Stimulated activated CD8-positive, alpha-beta memory T cell treated with anti-CD3 and anti-CD28 coated beads, Interleukin-15, amount 100 ng/mL, for 4 hours (primary cell): ENCODE measurements at places on chromosomes 2 and 18.

DNA sequence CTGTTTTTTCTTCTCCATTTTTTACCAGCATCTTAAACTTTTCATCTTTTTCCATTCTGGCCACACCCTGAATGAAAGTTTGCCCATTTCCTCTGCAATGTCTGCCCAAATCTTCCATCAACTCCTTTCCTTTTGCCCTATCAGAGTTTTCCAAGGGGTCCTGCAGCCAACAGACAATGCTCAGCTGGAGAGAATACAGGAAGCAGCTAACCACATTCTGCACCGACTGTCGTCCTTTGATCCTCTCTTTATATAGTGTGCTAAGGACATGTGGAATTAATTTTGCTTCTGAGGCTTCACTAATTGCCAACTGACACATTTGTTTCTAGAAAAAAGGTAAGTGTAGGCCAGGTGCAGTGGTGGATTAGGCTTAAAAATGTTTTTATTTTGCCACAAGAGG is 50.5 kb upstream of the DLX2 start:
- DNase-seq, result no peak

DNA sequence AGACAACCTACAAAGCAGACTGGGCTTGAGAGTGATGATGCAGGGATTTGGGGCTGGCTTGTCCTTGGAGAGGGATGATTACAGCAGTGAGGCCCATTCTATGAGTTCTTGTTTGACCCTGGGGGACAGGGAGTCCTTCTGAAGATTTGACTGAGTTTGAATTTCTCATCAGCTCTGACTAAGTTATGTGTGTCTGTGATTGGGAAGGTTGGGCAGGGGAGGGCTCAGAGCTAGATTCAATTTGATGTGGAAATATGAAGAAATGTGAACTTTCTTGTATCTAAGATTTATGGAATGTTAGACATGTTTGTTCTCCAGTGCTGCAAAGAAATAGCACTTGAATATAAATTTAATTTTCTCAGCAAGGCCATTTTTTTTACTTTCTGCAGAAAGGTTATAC is 19.9 kb upstream of the IL1R2 start:
- DNase-seq, result no peak

- DNase-seq, result no peak
Observed at GRCh38 chr2:201458381-201458780, 6.8 kb downstream of the STRADB start.

DNA sequence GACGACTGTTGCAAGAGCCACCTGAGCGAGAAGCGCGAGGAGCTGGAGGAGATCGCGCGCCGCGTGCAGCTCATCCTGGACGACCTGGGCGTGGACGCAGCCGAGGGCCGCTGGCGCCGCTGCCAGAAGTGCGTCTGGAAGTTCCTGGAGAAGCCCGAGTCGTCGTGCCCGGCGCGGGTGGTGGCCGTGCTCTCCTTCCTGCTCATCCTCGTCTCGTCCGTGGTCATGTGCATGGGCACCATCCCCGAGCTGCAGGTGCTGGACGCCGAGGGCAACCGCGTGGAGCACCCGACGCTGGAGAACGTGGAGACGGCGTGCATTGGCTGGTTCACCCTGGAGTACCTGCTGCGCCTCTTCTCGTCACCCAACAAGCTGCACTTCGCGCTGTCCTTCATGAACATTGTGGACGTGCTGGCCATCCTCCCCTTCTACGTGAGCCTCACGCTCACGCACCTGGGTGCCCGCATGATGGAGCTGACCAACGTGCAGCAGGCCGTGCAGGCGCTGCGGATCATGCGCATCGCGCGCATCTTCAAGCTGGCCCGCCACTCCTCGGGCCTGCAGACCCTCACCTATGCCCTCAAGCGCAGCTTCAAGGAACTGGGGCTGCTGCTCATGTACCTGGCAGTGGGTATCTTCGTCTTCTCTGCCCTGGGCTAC is 1.2 kb downstream of the KCNF1 start:
- no peak for DNase-seq

GRCh38 chr18:14089781-14090180 is 42.5 kb downstream of the ZNF519 start:
- DNase-seq, result no peak

GRCh38 chr2:173218326-173219056 is 136.2 kb upstream of the CDCA7 start:
- DNase-seq, result no peak

- no peak for DNase-seq
Observed at GRCh38 chr2:35986871-35987270, 368.7 kb upstream of the CRIM1 start.

DNA sequence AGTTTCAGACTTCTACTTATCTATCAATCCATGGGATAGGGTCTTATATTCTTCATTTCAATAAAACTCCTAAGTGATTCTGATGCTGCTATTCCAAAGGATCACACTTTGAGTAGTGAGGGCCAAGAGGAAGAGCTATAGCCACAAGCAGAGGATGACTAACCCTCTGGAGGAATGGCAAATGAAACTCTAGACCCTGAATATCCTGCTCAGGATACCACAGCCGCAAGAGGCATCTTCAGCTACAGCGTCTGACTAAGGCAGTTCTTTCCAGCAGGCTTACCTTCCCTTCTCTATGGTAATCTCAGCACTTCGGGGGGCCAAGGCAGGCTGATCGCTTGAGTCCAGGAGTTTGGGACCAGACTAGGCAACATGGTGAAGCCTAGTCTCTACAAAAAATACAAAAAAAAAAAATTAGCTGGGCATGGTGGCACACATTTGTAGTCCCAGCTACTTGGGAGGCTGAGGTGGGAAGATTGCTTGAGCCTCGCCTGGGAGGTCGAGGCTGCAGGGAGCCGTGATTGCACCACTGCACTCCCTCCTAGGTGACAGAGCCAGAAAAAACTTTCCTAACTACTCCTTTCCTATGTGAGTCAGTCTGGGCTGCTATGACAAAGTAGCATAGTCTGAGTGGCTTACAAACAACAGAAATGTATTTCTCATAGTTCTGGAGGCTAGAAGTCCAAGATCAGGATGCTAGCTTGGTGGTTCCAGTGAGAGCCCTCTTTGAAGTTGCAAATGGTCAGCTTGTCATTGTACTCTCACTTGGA is 371.9 kb downstream of the IRS1 start:
- no peak for DNase-seq

- no peak for DNase-seq
Observed at GRCh38 chr2:182952741-182953450, 85.4 kb downstream of the NCKAP1 start.

DNA sequence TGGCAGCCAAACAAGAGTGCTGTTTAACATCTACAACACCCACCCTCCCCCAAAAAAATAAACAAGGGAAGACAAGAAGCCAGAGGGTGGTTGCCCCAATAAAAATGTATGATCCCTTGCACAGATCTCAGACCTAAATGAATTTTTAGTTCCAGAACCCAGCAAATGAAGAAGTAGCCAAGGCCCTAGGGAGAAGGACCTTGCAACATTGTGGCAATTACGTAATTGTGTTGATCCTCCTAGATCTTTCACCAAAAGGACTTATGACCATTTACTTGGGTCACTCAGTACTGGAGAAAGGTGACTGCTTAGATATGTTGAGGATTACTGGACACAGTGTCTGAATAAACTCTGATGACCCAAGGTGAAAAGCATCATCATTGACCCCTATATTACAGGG is 1393.8 kb downstream of the LRP1B start:
- no peak for DNase-seq

DNA sequence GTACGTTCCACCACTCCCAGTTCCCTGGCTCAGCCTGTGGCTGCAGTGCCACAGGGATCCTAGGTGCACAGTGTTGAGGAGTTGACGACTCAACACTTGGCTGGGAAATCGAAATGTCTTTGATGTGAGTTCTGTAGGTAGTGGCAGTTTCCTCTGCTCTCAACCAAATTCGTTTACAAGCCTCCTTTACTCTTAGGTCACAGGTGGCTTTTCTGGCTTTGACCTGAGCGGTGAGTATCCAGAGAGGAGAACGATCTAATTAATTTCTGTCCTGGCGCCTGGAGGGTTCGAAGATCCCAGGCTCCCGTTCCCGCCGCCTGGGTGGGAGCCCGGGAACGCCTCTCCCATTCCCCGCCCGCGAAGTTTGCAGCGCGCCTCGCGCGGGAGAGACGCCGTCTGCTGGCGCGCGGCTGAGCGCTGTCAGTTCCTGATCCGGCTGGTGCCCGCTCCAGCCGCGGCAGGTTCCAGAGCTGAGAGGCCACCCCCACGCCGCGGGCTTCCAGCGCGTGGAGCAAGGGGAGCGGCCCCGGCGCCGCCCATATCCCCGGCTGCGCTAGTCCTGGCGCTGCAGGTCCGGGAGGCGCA is at the start of gene LAMA3:
TSS of gene LAMA3 (plus strand) at position 423 of the 585 bp plus-strand sequence. CDS start 231 bp downstream, outside the sequence.
- no peak for DNase-seq

- DNase-seq, result no peak
Observed at GRCh38 chr18:52046842-52047241, 293.2 kb upstream of the DCC start.

DNA sequence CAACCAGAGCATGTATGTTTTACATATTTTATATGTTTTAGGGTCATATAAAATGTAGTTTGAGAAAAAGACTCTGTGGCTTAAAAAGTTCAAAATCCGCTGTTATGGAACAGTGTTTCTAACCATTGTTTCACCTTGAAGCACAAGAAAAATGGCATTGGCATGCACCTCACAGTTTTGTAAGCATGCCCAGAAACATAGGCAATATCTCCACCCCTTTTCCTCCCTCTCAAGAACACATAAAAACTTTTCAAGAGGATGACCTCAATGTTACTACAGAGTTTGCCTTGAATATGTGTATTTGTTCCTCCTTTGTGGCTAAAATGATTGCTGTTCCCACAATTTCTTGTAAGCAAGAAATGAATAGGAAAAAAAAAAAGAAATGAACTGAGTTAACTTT is 29.3 kb upstream of the SLC40A1 start:
- no peak for DNase-seq

GRCh38 chr2:45691171-45691999 is 39.9 kb downstream of the PRKCE start:
- no peak for DNase-seq

- DNase-seq, result peak; percentile 34
Observed at GRCh38 chr2:46351750-46352138, 54.5 kb downstream of the EPAS1 start.

DNA sequence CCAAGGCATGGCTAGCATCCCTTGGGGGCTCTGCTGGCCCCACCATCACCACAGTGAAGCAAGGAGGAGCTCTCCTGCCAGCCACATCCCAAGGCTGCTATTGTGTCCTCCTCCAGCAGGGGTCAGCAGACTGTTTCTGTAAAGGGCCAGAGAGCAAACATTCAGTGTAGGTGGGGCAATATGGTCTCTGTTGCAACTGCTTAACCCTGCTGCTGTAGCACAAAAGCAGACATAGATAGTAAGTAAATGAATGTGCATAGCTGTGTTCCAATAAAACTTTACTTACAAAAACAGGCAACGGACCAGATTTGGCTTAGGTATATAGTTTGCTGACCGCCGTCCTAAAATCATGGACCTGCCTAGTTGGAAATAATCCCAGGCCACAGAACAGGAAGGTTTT is 36.4 kb upstream of the ZBTB7C start:
- DNase-seq, result peak; percentile 7

- DNase-seq, result no peak
Observed at GRCh38 chr2:28166956-28167355, 225.7 kb upstream of the FOSL2 start.

DNA sequence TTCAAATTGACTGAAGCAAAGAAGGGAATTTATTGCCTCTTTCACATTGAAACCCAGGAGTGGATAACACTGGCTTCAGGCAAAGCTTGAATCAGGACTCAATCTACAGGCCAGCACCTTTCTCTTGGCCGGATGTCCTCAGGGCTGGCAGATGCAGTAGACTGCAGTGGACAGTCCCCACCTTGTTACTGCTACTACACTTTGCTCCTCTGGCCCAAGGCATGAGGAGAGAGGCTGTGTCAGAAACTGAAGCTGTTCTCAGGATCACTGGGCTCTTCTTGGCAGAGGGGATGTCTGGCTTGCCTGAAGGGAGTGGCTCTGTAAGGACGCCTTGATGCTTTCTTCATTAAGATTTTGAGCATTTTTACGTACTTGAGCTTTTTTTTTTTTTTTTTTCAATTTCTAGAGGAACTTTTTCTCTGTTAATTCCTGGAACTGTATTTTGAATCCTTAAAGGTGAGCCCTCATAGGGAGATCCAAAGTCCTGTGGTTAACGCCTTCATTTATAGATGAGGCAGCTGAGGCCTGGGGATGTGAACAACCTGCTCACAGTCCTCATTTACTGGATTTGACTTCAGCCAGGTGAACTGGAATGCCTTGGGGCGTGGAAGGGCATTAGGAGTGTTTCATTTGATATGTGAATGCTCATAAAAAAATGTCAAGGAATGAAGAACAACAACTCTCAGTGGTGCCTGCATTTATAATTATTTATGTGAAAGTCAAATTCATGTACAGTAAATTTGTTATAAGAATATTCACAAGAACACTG is 36.6 kb downstream of the CASP10 start:
- DNase-seq, result no peak

- DNase-seq, result no peak
Observed at GRCh38 chr2:108536133-108536780, 2.0 kb downstream of the LIMS1 start.

GRCh38 chr2:212863185-212863588 is 288.2 kb downstream of the IKZF2 start:
- DNase-seq, result no peak

DNA sequence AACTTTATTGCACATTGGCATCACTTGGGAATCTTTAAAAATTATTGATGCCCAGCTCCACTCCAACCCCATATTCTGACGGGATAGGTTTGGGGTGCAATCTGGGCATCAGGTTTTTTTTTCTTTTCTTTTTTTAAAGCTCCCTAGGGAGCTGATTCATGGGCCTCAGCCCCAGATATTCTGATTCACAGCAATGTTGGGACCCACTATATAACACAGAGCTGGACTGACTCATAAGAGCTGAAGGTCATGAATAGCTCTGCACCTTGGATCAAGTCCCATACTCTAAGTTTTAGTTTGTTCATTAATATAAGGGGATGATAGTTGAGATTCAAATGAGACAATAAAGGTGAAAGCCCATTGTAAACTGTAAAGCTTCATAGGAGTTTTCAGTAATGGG is 191.1 kb upstream of the REV1 start:
- DNase-seq, result no peak

GRCh38 chr2:180730976-180731375 is 249.4 kb upstream of the UBE2E3 start:
- DNase-seq, result no peak

GRCh38 chr2:74374509-74375205 is 5.5 kb downstream of the DCTN1 start:
- DNase-seq, result no peak

DNA sequence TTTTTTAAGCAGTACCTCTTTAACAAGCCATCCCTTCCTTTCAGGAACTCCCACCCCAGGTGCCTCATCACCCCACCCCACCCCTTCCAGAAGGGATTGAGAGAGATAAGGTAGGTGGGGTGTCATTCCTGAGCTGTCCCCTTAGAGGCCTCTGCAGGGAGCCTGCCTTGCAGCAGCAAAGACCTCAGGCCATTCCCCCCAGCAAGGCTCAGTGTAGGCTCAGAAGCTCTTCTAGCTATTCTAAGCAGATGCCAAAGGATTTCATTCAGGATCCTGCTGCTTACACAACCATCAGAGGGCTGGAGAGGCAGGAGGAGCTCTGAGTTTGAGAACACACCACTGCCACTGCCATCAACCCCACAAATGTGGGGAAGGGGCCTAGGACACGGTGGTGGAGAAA is 5.8 kb upstream of the FIGLA start:
- DNase-seq, result no peak
